ENCODE measurements at places on chromosomes 13 and 19.

DNA sequence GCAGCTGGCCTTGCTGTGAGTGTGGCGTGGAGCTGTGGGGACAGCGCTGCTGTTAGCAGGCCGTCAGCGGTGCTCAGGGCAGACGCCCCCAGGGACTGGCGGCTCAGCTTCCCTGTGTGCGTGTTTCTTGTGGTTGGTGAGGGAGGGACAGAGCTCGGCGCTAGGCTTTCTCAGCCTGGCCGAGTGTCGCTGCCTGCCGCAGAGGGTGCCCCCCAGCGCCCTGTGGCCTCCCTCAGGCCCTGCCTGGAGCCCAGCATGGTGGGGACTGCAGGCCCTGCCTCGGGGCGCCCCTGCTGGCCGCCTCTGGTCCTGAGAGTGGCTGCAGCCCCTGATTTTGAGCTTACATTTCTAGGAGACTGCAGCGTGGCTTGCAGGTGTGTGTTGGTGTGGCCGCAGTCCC lies 35.5 kb downstream of the DOT1L start:
- no peak for DNase-seq

- DNase-seq, result no peak
These were observed 147.1 kb downstream of the NHLRC3 start for GRCh38 chr13:39185326-39185725.

DNA sequence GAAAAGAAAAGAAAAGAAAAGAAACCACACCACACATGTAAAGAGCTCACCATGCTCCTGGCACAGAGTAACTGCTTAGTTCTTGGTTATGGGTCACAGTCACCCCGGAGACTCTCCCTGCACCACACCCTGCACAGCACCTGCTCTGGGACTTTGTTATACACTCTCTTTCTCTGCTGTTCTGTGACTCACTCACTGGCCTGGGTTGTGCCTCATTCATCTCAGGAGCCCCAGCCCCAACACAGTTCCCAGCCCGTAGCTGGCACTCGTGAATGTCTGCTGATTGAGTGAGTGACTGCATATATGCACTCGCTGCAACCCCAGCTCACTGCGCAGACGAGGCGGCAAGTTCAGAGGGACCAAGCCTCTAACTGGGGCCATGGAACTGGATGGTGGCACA lies 22.9 kb upstream of the ZNF507 start:
- DNase-seq, result no peak

GRCh38 chr19:46442808-46443450 lies 14.2 kb upstream of the PNMA8C start:
- no peak for DNase-seq

DNA sequence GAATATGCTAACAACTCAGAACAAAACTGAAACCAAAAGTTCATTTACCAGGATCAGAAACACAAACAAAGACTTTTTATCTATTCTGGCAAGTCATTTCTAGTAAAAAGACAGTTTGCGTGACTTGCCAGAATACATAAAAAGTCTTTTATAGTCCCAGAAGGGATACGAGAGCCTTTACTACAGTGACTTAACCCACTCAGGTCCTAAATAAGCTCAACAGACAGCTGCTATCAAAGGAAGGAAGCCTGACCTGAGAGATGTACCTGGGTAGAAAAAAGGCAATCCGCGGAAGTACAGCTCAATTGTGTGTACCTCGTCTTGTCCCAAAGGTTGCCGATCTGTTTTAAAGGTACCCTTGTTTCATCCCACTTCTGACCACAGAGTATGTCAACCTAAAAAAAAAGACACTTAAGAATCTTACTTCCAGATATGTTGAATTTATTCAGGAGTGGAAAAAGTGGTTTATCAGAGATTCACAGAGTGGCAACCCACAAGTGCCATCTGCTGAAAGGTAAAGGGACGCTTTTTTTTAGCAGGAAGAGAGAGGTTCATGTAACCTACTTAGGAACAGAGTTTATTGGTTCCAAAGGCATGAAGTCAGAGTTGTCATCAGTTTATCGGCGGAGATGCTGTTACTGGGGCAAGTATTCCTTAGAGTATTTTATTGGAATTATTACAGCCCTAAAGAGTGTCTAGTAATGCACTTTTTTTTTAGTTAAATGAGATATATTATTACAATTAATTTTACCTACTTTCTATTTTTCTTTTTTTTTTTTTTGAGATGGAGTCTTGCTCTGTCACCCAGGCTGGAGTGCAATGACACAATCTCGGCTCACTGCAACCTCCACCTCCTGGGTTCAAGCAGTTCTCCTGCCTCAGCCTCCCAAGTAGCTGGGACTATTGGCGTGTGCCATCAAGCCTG lies 69.7 kb upstream of the C1QTNF9B start:
- DNase-seq, result no peak

GRCh38 chr19:18931316-18932162 lies 9.5 kb downstream of the HOMER3 start:
- no peak for DNase-seq

DNA sequence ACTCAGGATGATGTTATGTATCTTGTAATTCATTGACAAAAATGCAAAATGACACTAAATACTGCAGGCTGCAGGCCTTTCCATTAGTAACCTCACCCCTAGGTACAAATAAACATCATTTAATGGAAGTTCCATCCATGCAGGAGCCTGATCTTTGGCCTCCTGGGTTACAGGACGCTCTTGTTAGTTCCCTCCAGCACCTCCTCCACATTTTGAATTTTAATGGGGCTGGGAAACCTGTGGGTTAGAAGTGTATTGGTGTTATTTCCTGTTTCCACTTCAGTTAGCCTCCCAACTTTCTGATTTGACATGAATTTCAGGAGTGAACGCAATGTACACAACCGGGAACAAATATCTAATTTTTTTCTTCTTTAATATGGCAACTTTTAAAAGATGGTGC lies 237.1 kb upstream of the ARGLU1 start:
- DNase-seq, result no peak

GRCh38 chr19:46830864-46831263 lies 19.8 kb downstream of the AP2S1 start:
- no peak for DNase-seq

DNA sequence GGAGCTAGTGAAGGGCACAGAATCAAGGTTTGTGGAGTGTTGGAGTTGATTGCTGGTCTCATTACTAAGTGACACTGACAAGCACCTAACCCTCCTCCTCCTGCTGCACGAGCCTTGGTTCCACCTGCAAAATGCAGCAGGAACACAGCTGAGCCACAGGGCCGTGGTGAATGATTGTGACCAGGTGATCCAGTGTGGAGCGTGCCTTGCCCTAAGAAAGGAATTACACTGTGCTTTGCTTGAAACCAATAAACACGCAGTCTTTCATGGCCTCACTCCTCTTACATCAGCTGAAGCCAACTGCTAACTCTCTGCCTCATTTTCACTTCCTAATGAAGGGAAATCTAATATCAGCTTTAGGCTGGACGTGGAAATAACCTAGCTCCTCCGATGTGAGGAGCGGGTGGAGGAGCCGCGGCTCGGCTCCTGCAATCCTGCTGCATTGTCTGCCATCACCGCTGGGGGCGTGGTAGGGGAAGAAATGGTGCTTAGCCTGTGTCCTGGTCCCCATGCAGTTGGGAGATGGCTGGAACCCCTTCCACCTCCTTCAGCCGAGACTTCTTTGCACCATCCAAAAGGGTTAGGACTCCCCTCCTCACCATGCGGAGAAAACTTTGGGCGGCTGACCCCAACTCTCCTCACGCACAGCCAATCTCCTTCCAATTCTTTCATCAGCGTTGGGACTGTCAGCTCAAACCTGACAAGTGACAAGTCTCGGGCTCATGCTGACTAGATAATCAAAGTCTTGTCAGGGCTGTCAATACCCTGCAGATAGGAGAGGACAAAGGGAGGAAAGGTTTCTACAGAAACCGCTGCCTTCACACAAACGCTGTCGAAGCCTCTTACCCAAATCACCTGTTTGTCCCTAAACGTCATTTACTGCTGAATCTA lies 427.9 kb downstream of the ZNF536 start:
- no peak for DNase-seq

GRCh38 chr19:53183146-53183764 lies 9.9 kb downstream of the ZNF665 start:
- DNase-seq, result no peak

- DNase-seq, result peak; percentile 66
These were observed 75.8 kb upstream of the UBAC2 start for GRCh38 chr13:99124794-99125316.

DNA sequence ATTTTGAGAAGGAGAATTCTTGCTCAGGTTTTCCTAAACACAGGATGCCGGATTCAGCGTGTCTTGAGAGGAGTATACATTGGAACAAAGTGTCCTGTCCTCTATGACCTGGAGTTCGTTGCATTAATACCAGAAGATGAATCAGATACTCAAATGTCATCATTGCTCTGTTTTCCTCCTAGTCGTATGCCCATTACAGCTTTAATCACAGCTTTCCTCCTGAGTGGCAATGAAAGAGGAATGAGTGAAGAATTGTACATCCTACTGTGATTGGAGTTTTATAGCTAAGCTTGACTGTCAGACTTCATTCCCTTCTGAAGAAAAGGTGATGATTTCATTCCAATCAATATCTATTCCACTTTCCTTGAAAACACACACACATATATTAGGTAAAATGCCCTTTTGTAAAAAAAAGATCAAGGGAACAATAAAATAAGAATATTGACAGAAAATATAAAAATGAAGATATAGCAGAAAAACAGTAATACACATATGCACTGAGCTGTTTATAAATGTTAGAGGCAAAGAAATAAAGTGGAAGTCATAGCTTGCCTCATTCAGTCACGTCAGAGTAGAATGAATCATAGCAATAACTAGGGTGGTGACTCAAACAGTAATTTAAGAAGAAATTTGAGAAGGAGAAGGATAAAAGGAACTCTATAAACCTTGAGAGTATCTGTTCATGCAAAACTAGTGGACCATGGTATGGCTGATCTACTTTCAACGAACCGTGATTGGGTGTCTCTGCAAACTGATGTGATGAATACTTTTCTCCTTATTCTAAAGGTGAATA lies 501.5 kb downstream of the SUCLA2 start:
- peak; percentile 84 for DNase-seq

GRCh38 chr13:49343255-49343654 lies 95.5 kb downstream of the CDADC1 start:
- no peak for DNase-seq

DNA sequence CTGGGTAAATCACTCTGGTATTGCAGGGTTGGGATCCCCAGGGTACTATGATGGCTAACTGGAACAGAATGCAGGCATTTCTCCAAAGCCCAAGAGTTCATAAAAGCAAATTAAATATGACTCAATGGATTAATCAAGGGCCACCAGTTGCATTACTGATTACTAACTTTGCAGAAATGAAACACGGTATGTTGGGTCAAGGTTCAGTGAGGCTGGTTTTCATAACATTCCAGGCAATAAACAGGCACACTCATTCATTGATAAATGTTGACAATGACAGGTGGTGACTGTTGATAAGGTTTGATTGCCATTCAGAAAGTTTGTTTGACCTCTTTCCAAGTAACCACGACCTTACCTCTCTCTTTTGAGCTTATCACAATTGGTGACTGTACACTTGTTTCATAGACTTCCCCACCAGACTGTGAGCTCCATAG lies 506 bp upstream of the AP1M1 start:
- DNase-seq, result no peak

- no peak for DNase-seq
These were observed 564.8 kb upstream of the SLITRK1 start for GRCh38 chr13:84446972-84447639.

DNA sequence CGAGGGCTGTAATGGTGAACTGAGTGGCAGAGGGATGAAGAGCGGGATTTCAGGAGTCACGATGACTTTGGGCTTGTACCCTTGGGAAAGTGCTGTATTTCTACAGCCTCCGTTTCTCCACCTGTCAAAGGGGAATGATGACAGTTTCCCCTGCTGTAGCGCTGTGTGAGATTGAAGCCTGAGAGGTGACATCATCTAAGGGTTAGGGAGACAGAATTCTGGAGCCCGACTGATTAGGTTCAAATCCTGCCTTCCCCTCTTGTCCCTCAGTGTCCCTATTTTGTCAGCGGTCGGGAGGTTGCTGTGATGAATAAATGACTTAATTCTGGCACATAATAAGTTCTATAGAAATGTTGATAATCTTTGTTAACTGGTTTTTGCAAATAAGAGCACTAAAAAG lies 693 bp downstream of the MRPL4 start:
- no peak for DNase-seq

GRCh38 chr13:46595136-46595884 lies 42.3 kb downstream of the LRCH1 start:
- no peak for DNase-seq

DNA sequence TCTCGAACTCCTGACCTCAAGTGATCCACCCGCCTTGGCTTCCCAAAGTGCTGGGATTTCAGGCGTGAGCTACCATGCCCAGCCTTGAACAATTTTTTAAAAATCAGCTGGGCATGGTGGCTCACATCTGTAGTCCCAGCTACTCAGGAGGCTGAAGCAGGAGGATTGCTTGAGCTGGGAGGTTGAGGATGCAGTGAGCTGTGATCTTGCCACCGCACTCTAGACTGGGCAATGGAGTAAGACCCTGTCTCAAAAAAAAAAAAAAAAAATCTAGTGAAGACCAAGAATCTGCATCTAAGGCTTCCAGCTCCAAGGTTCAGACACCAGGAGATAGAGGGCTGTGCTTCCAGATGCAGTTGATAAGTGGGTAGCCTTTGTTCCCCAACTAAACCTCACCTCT lies 17.1 kb downstream of the DNASE2 start:
- DNase-seq, result no peak

DNA sequence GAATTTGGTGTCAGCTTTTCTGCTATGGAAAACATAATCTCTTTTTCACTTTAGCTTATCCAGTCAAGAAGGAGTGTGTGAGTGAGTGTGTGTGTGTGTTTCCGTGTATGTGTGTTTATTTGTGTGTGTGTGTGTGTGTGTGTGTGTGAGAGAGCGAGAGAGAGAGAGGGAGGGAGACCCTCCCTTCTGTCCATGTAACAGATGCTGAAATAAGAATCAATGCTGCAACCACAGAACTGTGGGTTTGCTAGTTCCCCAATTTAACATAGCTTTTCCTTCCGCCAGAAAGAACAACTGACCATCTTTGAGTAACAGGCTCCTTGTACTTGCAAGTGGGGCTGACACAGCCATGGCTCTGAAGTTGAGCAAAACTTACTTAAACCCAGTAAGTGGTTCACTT lies 5.2 kb downstream of the LCP1 start:
- DNase-seq, result peak; percentile 95

DNA sequence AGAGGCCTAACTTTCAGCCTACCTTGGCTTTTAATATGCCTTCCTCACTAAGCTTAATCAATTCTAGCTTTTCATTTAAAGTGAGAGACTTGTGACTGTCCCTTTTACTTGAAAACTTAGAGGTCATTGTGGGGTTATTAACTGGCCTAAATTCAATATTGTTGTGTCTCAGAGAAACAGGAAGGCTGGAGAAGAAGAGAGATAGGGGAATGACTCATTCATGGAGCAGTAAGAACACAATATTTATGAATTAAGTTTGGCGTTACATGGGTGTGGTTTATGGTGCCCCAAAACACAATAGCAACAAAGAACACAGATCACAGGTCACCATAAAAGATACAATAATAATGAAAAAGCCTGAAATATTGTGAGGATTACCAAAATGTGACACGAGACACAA lies 612.1 kb downstream of the TBC1D4 start:
- DNase-seq, result no peak

DNA sequence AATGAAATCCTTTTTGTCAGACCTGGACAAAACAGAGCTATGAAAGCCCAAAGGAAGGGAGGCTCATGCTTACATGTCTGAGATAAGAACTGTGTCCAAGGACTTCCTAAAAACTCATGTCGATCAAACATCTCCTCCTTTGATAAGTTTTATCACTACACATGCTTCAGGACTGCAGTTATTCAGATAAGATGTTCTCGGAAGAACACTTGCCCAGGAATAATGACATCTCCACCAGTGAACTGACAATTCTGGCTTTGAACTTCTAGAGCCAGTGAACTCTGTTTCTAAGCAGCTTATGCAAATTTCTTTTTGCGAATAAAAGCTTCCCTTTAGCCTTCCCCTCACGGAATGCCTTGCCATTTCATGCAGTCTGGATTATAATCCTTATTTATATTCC lies 561.6 kb downstream of the TBC1D4 start:
- no peak for DNase-seq
